ENCODE measurements at places on chromosomes 1 and 21.

DNA sequence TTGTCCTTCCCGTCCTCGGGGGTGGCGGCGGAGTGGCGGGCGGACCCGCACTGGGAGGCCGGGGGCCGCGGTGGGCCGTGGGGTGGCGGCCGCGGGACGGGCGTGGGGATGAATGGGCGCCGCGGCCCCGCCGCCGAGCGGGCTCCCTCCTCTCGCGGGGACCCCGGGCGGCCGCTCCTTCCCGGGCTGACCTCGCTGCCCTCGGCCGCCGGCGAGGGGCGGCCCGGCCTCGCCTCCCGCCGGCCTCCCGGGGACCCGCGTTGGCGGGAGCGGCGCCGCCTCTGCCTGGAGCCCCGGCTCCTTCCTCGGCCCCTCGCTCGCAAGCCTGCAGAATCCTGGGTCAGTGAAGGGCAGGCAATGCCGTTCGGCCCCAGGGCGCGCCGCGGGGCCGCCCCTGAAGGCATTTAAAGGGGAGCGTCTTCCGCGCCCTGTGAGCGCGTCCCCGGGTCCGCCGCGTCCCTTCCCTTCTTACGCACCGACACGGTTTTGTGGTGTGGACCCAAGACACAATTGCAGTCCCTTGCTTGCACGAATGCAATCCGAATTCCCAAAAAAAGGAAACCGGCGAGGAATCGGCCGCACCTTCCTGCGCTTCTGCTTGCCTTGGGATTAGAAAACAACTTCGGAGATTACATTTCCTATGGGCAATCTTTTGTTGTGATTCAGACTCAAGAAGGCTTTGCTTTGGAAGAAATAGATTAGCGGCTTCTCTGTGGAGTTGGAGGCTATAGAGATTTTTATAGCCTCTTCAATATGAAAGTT, 776 bp downstream of the ITSN1 start:
- peak; percentile 31 for DNase-seq

DNA sequence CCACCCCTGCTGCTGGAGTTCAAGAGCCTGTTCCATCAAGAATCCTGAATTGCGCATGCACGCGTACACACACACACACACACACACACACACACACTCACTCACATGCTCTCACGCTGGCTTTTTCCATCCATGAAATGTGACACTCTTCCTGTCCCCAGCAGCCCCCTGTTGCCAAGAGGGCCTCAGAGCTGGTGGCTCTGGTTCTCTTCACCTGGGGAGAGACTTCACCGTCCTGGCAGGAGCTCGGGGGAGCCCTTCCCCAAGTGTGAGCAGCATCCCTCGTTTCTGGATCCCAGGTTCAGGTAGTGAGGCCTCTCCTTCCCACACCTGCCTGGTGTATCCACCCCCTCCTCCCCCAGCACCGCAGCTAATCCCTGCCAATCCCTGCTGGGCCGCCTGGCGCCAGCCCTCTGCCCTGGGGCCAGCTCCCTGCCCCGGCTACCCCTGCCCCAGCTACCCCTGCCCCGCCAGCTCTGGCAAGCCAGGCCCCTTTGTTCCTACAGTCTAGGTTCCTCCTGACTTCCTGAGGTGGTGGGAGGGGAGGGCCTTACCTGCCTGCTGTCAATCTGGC, 9.9 kb downstream of the PLOD1 start:
- DNase-seq, result no peak

DNA sequence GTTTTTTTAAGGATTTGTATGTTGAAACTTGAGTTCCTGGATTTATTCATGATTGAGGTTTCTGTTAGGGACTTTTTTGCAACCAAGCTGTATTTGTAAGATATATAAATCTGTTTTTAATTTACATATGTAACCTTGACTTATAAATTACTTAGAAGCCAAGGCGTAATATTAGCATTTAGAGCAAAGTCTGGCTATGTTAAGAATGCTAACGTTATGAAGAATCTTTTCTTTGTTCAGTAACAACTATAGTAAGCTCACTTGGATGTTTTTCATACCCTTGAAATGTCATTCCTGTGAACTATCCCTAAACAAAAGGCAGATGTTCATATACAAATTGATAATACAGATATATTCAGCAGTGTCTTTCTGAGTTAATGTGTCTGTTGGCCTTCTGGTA, 155.3 kb downstream of the MAGI3 start:
- peak; percentile 55 for DNase-seq

DNA sequence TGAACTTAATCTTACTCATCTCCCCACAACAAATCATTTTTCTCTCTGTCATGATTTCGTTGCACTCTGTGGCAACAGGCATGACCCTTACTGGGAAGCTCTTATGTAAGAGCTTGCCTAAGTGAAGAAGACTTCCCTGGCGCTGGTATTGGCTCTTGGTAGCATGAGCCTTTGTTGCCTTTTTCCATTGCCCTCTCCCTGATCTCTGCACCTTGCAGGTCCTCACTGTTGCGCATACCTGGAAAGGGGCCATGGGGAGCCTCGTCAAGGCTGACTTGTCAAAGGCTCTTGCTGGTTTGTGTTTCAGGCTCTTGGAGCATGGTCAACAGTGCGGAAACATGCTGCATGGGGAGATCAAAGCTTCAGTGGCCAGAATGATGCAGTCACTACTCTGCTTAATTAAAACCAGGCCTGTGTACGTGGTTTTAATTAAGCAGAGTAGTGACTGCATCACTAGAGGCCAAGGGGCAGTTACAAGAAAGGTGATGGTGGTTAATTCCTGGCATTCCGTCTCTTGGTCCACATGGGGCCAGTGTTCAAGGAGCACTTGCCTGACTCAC, 141.3 kb downstream of the SPATA46 start:
- peak; percentile 82 for DNase-seq

- DNase-seq, result no peak
These were observed 35.3 kb downstream of the AKT3 start for GRCh38 chr1:243814718-243815117.

DNA sequence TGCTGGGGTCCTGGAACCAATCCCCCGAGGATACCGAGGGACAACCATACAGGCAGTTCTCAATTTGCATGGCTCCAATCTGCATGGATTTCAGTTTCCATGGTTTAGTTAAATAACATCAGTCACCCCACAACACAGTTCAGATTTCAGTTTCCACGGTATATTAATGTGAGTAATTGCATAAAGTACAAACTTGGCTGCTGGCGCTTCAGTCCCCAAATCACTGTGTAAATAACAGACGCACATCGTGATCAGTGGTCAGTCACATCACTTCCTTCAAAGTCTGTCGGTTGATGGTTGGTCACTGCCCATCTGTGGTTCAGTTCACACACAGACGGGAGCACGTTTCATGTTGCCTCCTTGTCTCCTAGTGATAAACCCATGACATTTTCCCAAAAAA, 66.4 kb upstream of the LPGAT1 start:
- no peak for DNase-seq

GRCh38 chr1:17671314-17671705, 83.8 kb upstream of the ACTL8 start:
- DNase-seq, result no peak

All from AG10803 (cell line).